Stimulated activated CD4-positive, alpha-beta T cell treated with anti-CD3 and anti-CD28 coated beads, Interleukin-2, amount 100 ng/mL, for 4 hours (primary cell): ENCODE measurements at places on chromosomes 1 and 21.

DNA sequence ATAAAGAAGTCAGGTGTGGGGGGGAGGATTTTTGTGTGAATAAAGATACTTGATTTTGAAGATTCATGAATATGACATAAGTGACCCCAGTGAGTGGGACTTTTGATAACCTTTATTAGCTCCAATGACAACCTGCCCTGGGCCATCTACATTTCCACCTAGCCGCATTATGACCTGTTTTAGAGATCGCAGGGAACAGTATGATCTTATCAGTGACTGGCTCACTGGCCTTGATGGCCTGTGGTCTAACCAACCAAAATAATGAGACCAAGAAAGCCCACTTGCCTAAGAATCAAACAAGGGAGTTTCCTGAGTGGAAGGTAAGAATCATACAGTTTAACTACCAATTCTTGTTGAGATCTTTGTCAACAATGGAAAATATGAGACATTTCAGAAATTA lies 1.8 kb downstream of the ELAPOR1 start:
- no peak for DNase-seq

DNA sequence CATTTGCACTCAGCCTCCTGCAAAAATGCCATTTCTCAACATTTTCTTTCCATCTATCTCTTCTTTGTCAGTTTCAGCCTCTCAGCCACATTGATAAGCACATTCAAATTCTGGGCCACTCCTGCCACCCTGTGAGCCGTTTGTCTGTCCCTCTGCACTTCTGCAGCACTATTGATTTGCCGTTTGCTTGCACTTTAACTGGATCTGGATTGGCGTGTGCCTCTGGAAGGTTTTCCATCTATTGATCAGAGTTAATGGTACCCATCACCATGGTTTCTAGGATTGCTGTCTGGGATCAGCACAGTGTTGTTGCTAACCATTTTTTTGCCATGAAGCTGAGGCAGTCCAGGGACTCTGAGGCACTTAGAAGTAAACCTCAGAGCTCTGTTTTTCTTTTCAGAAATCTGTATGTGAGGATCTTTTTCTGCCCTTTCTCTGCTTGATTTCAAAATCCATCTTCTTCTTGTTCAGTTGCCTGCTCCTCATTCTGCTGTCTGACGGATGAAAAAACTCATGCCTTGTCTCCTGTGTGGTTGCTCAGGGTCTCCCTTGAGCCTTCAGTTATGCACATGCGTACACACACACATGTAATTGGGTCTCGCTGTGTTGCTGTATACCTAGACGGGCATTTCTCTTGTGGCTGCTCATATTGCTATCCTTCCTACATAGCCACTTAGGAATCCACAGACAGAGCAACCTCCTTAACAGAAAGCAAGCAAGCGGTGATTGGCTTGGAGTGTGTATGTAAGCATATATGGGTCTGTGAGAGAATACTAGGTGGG lies 67.9 kb downstream of the NOS1AP start:
- no peak for DNase-seq

GRCh38 chr1:91792489-91793071 lies 93.4 kb downstream of the TGFBR3 start:
- no peak for DNase-seq

- no peak for DNase-seq
Observed at GRCh38 chr21:22164912-22165311, 1166.7 kb downstream of the NCAM2 start.

- DNase-seq, result no peak
Observed at GRCh38 chr1:248152056-248152827, 7.3 kb downstream of the OR2M5 start.

DNA sequence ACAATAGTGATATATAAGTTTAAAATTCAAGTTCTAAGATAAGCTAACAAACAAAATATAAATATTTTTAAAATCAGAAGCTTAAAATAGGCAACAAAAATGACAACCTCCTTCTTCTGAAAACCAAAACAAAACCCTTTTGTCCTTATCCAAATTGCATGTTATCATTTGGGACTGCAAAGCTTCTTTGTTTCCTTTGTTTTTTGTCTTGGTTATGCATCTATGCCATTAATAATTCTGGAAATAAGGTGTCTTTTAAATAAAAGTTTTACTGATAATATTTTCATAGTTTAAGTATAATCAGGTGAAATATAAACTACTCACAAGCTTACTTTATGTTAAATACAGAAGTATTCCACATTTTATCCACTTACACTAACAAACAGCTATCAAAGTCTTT lies 20.5 kb downstream of the ADSS2 start:
- no peak for DNase-seq

GRCh38 chr1:176854758-176855745 lies 309.5 kb downstream of the ASTN1 start:
- no peak for DNase-seq

DNA sequence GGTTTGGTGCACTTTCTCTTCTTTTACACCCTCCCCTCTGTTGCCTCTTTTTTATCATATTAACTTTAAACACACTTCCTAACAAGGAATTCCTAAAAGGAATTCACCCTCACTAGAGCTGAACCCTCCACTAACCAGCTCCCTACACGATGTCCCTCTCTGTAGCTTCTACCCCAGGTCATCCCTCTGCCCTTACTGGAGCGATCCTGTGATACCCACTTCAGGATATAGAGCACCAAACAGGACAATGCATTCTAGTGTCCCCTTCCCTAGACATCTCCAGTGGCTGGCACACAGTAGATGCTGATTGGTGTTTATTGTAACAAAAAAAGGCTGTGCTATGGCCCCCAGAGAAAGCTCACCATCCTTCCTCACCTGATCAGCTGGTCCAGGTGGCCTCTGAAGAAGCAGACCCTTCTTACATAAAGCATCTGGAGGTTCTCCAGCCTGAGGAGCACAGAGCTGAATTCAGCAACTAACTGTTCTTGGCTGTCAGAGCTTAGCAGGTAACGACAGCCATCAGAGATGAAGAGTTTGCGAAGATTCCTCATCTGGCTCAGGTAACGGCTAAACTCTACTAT lies 1.4 kb downstream of the PRAMEF18 start:
- DNase-seq, result no peak

DNA sequence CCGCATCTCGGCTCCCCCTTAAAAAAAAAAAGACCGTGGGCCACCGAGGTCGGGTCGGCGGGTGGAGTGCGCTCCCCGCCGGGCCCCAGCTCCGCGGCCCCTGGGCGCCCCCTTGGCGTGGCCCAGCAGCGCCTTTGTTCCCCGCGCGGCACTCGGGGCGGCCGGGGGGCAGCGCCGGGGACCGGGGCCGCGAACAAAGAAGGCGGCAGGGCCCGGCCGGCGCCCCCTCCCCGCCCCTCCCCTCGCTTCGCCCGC lies 571 bp downstream of the MARCKSL1 start:
- DNase-seq, result no peak

GRCh38 chr1:23570001-23570691 lies 10.8 kb upstream of the ID3 start:
- no peak for DNase-seq

GRCh38 chr1:91201176-91201575 lies 179.3 kb upstream of the ZNF644 start:
- no peak for DNase-seq

DNA sequence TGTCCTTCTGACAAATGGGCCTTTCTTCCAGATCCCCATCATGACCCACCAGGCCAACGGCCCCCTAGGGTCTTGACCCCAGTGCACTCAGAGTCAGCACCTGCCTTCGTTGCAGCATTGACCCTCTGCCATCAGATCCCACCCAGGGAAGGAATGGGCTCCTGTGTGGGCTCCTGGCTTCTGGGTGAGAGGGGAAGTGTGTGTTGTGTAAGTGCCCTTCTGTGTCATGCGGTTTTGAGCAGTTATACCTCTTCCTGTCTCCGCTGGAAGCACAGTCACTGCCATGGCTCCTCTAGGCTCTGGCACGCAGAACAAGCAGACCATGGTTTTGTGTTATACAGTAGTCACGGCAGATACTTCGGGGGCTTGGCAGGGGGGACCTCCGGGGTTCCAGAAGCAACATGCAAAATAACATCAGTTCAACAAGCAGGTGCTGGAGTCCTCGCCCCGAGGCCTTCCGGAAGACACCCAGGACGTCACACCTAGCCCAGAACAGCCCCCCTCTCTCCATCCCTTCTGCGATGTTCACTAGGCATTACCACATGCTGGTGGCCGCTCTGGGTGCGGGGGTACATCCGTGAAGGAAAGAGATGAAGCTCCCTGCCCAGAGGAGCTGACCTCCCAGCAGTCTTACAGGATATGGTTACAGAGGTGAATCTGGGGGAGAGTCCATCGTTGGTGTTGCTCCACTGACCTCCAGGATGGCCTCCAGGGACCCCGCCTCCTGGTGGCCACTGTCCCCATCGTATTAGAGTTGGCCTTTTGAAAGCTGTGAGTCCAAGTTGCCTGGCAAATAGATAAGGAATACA lies 17.4 kb upstream of the KCNAB2 start:
- DNase-seq, result peak; percentile 45

- no peak for DNase-seq
Observed at GRCh38 chr1:4585216-4585615, 69.2 kb upstream of the AJAP1 start.

- DNase-seq, result no peak
Observed at GRCh38 chr21:44732956-44733355, 21.6 kb upstream of the TSPEAR start.

DNA sequence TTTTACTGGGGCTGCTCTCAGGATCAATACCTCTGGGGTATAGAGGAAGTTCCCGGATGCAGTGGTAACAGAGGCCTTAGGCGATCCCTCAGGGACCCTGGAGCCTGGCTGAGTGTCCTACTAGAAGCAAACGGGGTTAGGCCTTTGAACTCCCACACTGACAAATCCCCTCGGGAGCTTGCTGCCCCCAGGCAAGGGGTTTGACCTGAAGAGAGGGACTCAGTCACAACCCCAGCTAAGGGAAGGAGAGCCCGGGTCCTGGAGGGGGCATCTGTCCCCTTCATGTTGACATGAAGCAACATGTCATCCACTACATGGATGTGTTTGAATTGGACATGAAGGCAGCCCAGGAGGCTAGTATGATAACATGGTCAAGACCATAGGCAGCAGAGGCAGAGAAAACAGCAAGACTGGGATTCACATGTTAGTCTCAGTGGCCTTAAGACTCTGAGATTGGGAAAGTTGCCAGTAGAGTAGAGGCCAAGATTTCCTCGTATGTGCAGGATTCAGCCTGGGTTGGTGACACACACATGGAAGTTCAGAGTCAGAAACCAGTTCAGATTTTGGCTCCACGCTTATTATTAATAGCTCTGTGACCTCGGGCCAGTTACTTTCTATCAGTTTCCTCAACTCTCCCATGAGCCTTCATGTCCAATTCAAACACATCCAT lies 101.5 kb downstream of the KCNN3 start:
- DNase-seq, result no peak

GRCh38 chr1:20602851-20603450 lies 14.1 kb downstream of the CDA start:
- DNase-seq, result no peak

DNA sequence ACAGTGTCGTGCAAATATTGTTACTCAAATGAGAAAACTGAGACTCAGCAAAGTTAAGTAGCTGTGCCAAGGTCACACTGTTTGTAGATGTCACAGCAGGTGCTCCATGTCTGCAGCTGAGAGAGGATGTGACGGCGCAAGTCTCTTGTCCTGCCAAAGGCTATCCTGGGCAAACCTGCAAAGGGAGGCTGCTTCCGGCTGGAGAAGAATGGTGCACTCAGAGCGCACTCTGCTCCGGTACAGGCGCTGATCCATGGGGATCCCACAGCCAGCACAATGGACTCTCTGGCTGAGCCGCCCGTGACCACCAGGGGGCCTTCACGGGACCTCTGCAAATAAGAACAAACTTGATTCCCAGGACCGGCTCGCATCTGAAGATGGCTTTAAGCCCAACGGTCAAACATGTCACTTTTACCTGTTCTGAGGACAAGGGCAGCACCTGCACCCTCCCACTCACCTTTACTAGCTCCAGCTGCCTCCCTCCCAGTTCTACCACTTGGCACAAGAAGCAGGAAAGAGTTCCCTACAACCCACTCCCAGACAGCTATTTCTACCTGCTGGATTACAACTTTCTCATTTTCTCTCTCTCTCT lies 21.9 kb downstream of the RD3 start:
- DNase-seq, result peak; percentile 12

DNA sequence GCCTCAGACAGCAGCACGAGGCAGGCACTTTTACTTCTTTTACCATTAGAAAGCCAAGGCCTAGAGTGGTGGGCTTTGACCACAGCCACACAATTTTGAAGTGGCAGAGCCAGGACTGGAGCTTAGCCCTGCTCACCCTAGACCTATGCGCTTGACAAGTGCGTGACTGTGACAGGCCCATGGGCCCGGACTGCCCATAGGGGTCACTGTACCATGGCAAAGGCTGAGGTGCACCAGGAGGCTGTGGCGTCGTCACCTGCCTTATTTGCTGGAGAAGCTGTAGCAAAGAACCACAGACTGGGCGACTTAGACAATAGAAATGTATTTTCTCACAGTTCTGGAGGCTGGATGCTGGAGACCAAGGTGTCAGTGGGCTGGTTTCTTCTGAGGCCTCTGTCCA lies 2.6 kb upstream of the TMEM82 start:
- no peak for DNase-seq

DNA sequence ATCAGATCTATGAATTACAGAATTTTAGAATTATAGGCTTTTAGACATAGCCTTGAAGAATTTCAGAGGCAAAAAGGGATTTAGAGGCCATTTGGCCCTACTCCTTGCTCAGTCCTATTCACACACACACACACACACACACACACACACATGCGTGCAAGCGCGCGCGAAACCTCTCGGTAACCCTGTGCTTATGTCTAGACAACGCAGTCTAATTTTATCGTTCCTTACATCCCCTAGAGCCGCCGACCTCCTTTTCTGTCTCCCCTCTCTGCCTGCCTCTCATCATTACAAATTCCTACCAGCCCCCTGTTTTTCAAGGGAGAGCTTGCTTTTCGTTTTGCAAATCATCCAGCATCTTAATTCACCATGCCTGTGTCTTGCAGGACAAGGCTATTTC lies 252.1 kb downstream of the FOXD2 start:
- no peak for DNase-seq

- no peak for DNase-seq
Observed at GRCh38 chr1:37850352-37850955, 8.9 kb downstream of the MTF1 start.

DNA sequence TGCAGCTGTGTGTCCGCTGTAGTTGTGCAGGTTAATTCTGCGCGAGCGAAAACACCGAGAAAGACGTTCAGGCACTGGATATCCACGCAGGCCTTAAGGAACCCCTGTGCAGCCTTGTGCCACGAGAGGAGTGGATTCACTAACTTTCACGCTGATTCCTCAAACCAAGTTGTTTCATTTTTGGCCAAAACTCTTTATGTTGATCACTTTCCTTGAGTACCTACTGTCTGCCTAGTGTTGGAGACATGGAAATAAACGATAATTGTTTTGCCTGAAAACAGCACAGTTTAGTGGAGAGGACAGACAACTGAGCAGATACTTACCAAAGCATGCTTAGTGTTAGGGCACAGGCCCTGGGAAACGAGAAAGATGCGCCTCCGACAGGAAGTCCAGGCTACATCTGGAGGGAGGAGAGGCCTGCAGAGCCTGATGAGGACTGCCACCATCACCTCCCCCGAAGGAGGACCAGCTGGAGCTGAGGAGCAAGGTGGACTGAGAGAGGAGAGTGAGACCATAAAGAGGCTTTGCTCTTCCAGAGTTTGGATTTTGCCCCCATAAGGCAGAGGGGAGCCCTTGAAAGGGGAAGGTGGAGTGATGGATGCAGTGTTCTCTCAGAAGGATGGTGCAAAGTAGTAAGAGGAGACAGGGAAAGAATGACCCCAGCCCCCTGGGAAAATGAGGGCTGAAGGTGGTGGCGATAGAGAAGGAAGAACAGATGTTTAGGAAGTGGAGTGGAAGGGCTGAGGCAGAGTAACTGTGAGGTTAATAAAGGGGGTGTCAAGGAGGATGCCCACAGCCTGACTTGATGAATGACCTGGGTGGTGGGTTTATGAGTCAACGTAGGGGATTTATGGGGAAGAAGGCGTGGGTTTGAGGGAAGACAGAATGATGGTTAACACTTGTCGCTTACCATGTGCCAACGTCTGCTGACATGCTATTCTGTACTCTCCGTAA lies 956 bp upstream of the SCAF4 start:
- peak; percentile 2 for DNase-seq
